ENCODE measurements at places on chromosomes 16 and 17.

GRCh38 chr17:80782536-80783427 lies 208.9 kb upstream of the CHMP6 start:
- no peak for DNase-seq

- DNase-seq: no peak
Observed at GRCh38 chr17:55664287-55664686, 58.4 kb downstream of the TMEM100 start.

GRCh38 chr17:14790521-14790920 lies 474.6 kb downstream of the PMP22 start:
- DNase-seq: no peak

GRCh38 chr16:3025032-3026002 lies 1.5 kb downstream of the THOC6 start:
- no peak for DNase-seq

GRCh38 chr16:30649725-30650368 lies 913 bp upstream of the PRR14 start:
- DNase-seq: no peak

- no peak for DNase-seq
Observed at GRCh38 chr17:31394544-31394943, 3.1 kb downstream of the RAB11FIP4 start.

- DNase-seq: no peak
Observed at GRCh38 chr17:77322514-77323412, 182.0 kb downstream of the SEC14L1 start.

- no peak for DNase-seq
Observed at GRCh38 chr17:74853048-74853397, 6.7 kb downstream of the GRIN2C start.

- DNase-seq: no peak
Observed at GRCh38 chr17:43068570-43069367, 43.7 kb downstream of the RND2 start.

DNA sequence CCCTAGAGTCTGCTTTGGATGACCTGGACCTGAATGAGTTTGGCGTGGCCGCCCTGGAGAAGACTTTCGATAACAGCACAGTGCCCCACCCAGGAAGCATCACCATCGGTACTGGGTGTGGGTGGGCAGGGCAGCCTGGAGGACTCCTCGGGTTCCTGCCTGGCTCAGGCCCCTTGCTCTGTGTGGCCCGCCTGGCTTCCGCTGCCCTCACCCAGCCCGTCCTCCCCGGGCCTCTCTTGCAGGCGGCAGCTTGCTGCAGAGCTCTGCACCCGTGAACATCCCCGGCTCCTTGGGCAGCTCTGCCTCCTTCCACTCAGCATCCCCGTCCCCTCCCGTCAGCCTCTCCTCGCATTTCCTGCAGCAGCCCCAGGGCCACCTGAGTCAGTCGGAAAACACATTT lies 24.5 kb downstream of the UNC13D start:
- no peak for DNase-seq

DNA sequence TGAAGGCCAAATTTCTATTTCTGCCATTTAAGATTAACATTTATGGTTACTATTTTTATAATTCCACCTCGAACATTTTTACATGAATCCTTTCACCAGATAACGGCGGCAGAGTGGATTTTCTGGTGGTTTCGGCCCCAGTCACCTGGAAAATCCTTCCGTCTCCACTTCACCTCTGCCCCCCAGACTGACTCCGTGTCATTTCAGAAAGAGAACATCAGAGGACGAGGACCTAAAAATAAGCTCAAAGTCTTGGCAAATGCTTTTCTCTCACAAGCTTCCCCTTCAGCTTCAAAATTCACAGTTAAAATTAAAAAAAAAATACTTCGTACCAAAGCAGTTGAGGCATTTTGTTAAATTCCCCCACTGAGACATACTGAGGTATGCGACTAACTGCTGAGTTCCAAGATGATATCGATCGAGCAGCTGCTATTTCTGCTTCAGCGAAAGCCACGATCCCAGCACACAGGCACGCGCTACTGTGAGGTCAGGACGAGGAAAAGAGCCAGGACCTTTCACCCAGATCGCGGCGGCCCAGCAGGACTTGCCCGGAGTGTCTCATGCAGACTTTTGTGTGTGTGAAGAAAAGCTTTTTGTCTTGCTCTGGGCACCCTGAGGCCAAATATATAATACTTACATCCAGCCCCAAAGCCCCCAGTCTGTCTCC lies 36.8 kb downstream of the ASPA start:
- DNase-seq: no peak

- peak; percentile 18 for DNase-seq
Observed at GRCh38 chr16:79339863-79340262, 260.7 kb downstream of the MAF start.

DNA sequence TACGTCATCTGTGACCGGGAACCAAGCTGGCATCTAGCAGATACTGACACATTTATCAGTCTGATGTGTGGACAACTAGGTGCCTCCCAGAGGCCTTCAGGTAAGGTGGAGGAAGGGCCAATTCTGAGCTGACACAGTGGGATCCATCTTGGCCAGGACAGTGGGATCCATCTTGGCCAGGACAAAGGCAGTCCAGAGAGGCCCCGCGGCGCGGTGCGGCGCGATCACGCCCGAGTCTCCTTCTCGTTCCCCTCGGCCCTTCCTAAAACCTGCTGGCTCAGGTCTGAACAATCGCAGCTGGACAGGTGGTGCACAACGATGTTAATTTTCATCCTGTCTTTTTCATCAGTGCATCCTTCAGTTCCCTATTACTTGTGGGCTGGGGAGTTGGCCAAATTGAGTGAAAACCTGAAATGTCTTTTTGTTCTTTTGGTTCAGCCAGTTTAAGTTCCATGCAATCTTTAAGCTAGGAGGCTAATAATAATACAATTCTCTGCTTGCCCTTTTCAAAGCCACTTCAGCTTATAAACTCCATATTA lies 486 bp upstream of the WSB1 start:
- DNase-seq: no peak

DNA sequence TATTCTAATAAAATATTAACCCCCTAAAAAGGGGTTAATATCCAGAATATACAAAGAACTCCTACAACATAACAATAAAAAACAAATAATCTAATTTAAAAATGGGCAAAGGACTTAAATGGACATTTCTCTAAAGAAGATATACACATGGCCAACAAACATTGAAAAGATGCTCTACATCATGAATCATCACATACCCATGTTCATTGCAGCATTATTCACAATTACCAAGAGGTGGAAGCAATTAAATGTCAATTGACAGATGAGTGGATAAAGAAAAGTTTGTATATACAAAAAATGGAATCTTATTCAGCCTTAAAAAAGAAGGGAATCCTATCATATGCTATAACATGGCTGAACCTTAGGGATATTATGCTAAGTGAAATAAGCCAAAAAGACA lies 36.8 kb downstream of the CPD start:
- DNase-seq: no peak

GRCh38 chr16:89131783-89132182 lies 38.1 kb downstream of the ACSF3 start:
- DNase-seq: no peak

DNA sequence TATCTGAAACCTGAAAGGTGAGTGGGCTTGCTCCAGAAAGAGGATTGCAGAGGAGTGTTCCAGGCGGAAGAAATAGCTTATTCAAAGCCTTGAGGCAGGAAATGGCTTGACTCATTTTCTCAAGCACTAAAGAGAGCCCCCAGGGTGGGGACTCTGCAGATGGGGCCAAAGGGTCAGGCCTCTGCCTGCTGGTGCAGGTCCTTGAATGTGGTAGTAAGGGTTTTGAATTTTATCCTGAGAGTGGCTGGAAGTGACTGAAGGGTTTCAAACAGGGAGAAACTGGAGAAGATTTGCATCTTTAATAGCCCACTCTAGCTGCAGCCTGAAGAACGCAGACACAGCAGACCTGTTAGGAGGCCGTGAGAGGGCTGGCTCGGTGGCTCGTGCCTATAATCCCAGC lies 144.4 kb downstream of the CCT6B start:
- peak; percentile 71 for DNase-seq

DNA sequence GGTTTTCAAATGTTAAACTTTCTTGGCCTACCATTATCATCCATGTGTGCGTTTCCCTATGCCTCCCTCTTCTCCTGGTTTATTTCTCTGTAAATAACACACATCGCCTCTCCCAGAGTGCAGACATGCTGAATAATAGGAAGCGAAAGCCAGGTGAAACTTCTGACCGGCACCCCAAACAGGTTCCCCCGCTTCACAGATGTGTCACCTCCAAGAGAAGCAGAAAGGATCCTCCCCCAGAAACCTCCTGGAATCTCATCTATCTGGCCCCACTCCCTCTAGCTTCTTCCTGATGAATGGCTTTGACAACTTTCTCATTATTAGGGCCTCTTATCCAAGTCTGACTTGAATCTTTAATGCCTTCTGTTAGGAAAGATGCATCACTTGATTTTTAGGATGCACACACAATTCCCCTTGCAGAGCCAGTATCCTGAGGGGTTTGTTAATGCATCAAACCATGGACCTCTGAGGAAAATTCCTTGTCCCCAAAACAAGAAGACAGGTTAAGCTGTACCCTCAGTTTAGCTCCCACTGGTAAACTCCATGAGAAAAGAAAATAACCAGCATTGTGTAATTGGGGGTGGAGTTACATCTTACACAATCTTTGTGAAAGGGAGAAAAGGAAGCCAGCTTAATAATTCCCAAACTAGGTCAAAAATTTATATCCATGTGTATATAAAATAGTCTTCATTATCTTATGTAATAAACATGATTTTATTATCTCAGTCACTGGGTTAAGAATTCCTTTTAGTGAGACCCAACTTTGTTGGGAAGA lies 20.1 kb upstream of the HYDIN start:
- DNase-seq: no peak

- DNase-seq: no peak
Observed at GRCh38 chr16:11101695-11102522, 154.1 kb downstream of the SOCS1 start.

DNA sequence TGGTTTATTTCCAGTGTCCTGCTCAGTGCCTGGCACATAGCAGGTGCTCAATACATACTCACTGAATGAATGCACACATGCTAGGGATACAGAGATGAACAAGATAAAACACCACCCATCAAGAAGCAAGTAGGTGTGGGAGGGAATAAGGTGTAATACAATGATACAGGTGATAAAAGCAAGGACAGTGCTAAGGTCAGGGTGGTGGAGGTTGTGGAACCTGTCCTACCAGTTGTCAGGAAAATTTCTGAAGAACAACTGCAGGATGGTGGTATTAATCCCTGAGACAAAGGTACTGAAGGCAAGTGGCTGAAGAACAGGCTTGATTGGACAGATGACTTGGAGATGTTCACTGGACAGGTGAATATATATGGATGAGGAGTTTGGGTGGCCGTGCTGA lies 1.8 kb downstream of the KNOP1 start:
- no peak for DNase-seq

DNA sequence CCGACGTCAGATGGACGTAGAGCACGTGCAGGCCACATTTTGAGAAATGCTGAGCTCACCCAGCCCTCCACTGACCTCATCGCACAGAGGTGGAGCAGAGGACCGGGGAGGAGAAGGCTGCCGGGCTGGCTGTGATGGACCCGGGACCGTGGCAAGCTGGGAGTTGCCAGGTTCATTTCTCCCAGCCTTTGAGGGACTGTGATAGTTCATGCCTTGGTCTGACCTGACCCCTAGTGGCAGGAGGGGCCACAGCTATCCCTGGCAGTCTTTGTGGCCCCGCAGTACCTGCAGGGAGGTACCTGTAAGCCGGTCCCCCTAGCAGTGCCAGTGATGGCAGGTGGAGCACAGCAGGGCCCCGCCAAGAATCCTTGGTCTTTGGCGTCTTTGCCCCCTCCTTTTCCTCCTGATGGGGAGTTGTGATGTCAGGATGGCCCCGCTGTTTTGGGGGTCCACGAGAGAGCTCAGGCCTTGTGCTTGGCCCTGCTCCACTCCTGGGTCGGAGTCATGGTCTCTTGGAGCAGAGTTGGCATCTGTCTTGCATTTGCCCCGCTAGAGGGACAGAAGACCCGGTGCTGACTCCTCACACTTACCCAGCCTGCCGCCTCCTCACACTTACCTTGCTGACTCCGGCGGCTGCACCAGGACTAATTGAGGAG lies 50.4 kb downstream of the OR1D5 start:
- no peak for DNase-seq

DNA sequence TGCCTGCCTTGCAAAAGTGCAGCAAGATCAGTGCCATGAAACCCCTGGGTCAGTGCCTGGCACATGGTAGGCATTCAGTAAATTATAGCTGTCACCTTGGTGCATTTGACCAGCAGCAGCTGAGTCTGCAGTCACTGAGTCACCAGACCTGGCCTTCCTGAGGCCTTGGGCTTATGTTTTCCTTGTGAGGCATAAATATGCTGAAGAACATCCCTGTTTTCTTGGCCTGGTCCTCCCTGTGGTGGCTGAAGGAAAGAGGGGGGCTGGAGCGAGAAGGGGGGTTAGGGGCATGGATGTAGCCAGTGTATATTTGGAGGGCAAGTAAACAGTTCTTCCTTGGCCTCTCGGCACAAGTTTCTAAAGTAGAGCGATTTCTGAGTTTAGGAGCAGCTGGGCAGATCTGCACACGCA lies 26.5 kb downstream of the EPN2 start:
- DNase-seq: no peak

DNA sequence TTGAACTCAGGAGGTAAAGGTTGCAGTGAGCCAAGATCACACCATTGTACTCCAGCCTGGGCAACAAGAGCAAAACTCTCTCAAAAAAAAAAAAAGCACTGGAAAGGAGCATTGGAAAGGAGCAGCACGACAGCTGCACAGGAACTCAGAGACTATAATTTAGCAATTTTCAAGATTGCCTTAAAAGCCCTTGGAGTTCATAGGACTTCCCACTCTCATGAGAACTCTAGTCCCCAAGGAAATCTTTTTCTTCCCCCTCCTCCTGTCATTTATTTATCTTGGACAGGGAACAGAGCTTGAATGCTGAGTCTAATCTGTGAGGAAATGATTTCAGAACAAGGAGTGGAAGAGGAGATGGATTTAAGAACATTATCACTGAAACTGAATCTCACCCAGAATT lies 69.0 kb downstream of the PLXDC1 start:
- peak; percentile 30 for DNase-seq

- no peak for DNase-seq
Observed at GRCh38 chr17:56432443-56432842, 161.1 kb upstream of the NOG start.

- no peak for DNase-seq
Observed at GRCh38 chr16:14668556-14669223, 25.4 kb downstream of the PLA2G10 start.

DNA sequence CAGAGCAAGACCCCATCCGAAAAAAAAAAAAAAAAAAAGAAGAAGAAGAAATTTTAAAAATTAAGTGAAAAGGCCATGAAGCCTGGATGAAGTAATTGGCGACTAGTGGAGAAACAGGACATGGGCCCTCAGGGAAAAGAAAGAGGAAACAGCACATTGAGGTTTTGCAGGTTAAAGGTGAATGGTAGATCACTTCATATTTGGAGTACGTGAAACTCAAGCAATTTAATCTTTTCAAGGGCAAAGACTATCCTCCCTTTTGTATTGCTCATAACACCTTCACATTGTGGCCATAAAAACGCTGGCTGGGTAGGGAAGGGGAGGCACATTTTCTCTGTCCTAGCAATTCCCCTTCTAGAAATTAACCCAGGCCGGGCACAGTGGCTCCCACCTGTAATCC lies 53.1 kb downstream of the LITAF start:
- DNase-seq: no peak

- DNase-seq: no peak
Observed at GRCh38 chr16:19363740-19364139, 53.9 kb upstream of the TMC5 start.

GRCh38 chr16:69787883-69788282 lies 25.8 kb downstream of the WWP2 start:
- no peak for DNase-seq

Measured in NCI-H524 treated with DMSO at 0.1 percent for 48 hours (cell line).